Breast epithelium (tissue), 4 donors: ENCODE measurements at places on chromosomes 6 and 20. TPM values are rescaled to one million over a fixed set of nuclear protein-coding genes. Genes with fewer than 3 reads are reported as not detected.

DNA sequence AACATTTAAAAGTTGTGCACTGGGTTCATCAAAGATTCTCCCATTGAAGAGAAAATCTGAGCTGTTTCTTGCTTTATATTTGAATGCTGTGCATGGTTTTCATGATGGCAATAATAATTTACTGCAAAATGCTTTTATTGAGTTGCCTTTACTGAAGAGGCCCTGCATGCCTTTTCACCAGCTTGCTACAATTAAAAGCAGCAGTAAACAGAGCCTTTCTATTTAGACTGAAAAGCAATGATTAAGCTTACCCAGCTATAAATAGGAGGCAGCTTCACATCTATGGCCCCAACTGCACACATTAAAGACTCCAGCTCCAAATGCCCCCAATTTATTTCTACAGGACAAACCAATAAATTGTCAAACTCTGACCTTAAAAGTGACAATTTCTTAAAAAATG, 70.3 kb downstream of the ANKEF1 start:
- no peaks in the 10 kb centered on the region for H3K36me3 ChIP-seq
- no peak overlapping the region for H3K27ac ChIP-seq
- no peaks in the 10 kb centered on the region for H3K4me1 ChIP-seq
- DNase-seq = no peak

- H3K27ac ChIP-seq = no peak overlapping the region
- no peak overlapping the region for H3K4me3 ChIP-seq
- H3K4me1 ChIP-seq = no peaks in the 10 kb centered on the region
- H3K27me3 ChIP-seq = no peaks in the 10 kb centered on the region
- DNase-seq = no peak
Observed at GRCh38 chr6:19301980-19302379, 535.2 kb upstream of the ID4 start.

DNA sequence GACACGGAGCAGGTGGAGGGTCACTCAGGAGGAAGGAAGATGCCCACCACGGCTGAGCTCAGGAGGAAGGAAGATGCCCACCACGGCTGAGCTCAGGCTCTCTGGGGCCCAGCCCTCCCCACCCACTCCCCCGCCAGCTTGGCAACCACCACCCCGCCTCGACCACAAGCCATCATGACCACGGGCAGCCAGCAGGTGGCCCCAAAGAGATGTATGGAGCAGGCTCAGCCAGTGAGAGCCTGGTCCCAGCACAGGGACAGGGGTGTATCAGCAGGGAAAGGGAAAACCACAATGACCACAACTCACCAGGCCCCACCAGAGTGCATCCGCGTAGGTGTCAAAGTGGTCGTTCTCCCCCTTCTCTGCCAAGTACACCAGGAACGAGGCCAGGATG, 30.4 kb downstream of the KCNQ2 start:
- no peaks in the 10 kb centered on the region for H3K36me3 ChIP-seq
- H3K4me1 ChIP-seq = no peaks in the 10 kb centered on the region
- H3K4me3 ChIP-seq = no peak overlapping the region
- DNase-seq = no peak
- H3K27me3 ChIP-seq = peaks cover 4% of the 10 kb centered on the region
- no peak overlapping the region for H3K27ac ChIP-seq

GRCh38 chr20:63224412-63225081, 8.6 kb upstream of the YTHDF1 start:
- no peaks in the 10 kb centered on the region for H3K4me1 ChIP-seq
- no peak for DNase-seq

DNA sequence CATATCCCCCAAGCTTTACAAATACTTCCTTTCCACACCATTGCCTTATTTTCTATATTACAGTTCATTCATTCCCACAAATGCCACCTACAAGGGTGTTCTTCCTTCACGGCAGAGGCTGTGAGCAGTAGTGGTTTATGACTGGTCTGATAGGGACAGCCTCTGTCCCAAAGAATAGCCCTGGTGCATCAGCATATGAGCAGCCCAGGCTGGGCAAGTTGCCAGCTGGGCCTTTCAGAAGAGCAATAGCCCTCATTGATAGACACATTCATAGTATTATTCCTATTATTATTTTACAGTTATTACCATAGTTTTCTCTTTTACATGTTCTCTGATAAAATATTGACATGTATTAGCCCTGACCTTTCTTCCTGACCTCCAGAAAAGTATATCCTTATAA, 149.9 kb downstream of the MMS22L start:
- no peak overlapping the region for H3K27ac ChIP-seq
- DNase-seq = no peak
- no peak overlapping the region for H3K4me3 ChIP-seq
- H3K27me3 ChIP-seq = no peaks in the 10 kb centered on the region
- H3K36me3 ChIP-seq = no peaks in the 10 kb centered on the region

GRCh38 chr6:140846503-140847261, 1286.0 kb upstream of the GJE1 start:
- H3K4me3 ChIP-seq = no peak overlapping the region
- no peaks in the 10 kb centered on the region for H3K36me3 ChIP-seq
- H3K27ac ChIP-seq = no peak overlapping the region

Gene RNF39
- total RNA-seq = 11.1 TPM

Gene REPS1
- total RNA-seq = 79.9 TPM

Gene KIF6
- under 0.01 TPM for total RNA-seq

Gene TP53INP2
- total RNA-seq = 8.0 TPM

Gene EYA2
- total RNA-seq = 19.2 TPM

Gene GDAP1L1
- total RNA-seq = not detected

Gene TPBG
- total RNA-seq = 20.8 TPM

Gene MLN
- total RNA-seq = not detected
